Tibial artery (tissue), 4 donors: ENCODE measurements at places on chromosomes 2 and 18.

- DNase-seq, result peak; percentile 38
These were observed 133.6 kb downstream of the DDX1 start for GRCh38 chr2:15725101-15725781.

DNA sequence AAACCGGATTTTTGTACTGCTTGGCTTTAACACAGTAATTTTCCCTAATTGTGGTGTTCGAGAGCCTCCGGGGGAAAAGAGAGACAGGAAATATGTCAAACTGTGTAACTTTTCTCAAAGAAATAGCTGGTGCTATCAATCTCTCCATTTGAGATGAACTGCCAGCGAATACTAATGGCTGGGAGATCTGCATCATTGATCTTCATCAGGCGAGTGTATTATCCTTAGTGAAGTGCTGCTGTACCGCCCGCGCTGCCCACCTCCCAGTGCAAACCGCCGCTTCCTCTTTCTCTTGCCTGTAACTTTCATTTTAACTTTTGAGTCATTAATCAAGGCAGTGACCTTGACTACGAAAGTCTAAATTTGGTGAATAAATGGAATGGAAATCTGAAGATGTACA lies 246.1 kb upstream of the ST6GAL2 start:
- no peak for DNase-seq

DNA sequence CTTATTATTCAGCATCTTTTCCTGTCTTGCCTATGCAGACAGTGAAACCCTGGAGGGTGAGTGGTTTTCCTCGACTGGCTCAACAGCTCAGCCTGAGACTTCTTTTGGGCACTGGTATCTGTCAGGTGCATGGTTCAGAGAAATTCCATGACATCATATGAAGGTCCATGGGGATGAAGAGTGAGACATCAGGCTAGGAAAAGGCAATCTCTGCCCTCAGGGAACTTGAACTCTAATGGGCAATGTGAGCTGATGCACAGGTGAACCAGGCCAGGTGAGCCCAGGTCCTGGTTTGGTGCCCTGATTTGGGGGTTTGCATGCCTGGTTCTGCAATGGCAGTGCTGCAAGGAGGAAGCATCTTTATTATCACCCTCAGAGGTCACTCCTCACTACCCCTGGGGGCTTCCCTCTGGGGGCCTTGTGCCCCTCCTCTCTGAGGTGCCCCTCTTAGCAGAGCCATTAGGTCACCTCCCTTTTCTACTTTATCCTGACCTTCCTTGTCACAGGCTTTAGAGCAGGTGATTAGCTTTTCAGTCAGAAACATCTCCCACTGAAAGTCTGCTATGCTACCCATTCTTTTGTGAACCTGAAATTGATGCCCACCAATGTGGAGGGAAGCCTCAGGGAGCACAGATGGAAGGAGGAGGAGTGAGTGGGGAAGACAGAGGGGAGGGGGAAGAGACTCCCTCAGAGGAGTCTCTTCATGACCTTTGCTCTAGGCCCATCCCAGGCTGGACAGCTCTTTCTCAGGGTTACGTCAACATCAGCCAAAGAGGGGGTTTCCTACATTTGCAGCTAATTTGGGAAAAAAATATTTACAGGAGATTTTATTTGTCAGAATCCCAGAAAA lies 47.3 kb downstream of the MERTK start:
- DNase-seq, result no peak

DNA sequence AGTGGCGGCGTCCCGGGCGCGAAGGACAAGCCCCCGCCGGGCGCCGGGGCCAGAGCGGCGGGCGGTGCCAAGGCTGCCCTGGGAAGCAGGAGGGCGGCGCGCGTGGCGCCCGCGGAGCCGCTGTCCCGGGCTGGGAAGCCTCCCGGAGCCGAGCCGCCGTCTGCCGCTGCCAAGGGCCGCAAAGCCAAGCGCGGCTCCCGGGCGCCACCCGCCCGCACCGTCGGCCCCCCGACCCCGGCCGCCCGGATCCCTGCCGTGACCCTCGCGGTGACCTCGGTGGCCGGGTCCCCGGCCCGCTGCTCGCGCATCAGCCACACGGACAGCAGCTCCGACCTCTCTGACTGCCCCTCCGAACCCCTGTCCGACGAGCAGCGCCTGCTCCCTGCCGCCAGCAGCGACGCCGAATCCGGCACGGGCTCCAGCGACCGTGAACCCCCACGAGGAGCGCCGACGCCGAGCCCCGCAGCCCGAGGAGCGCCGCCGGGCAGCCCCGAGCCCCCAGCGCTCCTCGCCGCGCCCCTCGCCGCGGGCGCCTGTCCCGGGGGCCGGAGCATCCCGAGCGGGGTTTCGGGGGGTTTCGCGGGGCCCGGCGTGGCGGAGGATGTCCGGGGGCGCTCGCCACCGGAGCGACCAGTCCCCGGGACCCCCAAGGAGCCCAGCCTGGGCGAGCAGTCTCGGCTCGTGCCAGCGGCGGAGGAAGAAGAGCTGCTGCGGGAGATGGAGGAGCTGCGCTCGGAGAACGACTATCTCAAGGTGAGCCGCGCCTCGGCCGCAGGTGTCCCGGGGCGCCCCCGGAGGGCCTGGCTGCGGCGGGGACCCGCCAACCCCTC lies 820 bp downstream of the MTCL1 start:
- no peak for DNase-seq

DNA sequence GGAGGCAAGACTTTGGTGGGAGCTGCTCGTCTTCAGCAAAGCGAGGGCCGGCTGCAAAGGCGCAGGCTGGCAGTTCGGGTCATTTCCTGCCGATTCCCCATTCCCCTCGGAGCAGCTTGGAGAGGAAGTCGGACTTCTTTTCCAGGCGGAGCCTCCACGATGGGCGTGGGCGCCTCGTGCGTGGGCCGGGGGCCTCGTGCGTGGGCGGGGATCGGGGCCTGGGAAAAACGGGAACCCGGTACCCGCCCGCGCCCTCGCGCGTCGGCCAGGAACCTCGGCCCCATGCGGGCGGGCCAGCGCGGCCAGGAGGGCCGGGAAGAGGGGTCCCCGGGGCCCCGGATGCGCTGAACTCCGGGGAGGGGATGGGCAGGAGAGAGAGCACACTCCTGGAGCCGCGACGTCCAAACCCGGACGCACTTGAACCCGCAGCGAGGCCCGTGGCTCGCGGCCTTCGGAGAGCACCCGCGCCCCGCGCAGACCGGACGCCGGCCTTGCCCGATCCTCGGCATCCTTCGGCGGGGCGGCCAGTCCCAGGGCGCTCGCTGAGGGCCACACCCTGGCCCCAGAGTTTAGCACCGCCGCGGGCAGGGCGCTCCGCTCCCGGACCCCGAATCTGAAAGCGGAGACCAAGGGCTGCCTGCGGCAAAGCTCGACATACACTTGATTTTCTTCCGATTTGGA lies 368.4 kb downstream of the MTX2 start:
- DNase-seq, result no peak

DNA sequence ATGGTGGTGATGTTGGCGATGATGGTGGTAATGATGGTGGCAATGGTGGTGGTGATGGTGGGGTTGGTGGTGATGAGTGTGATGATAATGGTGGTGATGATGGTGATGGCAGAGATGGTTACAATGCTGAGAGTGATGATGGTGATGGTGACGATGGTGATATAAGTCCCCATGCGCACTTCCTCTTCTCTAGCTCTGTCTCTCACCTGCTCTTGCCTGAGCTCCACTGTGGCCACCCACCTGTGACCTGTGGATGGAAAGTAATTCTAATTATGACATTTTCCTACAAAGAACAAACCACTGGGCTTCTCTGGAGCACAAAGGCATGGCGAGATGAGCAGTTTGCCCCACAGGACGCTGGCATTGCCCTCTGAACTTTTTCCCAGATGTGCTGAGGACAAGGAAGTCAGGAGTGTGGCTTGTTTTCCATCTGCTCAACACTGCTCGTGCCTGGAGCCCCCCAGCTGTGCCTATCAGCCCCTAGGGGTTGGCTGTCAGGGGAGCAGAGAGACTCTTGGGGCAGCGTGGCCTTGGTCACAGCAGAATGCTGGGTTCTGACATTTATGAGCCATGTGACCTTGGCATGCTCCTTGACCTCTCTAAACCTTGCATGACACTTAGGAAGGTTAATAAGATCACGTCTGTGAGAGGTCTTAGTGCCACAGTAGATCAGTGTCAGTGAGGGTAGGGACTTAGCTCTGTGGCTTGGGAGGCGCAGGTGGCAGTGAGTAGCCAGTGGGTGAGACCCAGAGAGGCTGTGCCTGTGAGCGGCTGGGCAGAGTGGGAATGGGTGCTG lies 68.4 kb downstream of the RRM2 start:
- DNase-seq, result no peak

DNA sequence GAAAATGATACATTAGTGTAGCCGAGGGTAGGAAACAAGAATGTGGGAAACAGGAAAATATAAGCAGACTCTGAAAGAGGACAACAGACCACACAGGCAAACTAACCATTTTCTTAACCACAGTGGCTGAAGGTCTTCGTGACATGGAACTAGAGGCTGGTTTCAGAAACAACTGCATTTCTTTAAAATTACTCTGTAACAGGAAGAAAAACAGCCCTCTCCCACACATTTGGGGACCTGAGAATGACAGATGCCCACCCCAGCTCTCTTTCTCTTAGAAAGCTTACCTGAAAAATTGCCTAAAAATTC lies 13.8 kb upstream of the SLC25A52 start:
- no peak for DNase-seq
